ENCODE measurements at places on chromosomes 7 and 10. TPM values are rescaled to one million over a fixed set of nuclear protein-coding genes. Genes with fewer than 3 reads are reported as not detected.

- no peak overlapping the region for H3K27ac ChIP-seq
- no peaks in the 10 kb centered on the region for H3K27me3 ChIP-seq
- DNase-seq, result no peak
- H3K36me3 ChIP-seq, result peaks cover 13% of the 10 kb centered on the region
- H3K4me1 ChIP-seq, result no peaks in the 10 kb centered on the region
Observed at GRCh38 chr7:129664029-129665012, 52.8 kb downstream of the NRF1 start.

- no peaks in the 10 kb centered on the region for H3K4me1 ChIP-seq
- H3K27me3 ChIP-seq, result no peaks in the 10 kb centered on the region
- no peak for DNase-seq
- H3K4me3 ChIP-seq, result no peak overlapping the region
Observed at GRCh38 chr7:15396210-15397158, 165.3 kb downstream of the AGMO start.

JAKMIP3 gene
- 0.09 TPM for total RNA-seq

GRCh38 chr7:158394936-158395335 lies 192.7 kb downstream of the PTPRN2 start:
- DNase-seq, result no peak
- H3K27ac ChIP-seq, result no peak overlapping the region
- no peak overlapping the region for H3K4me3 ChIP-seq
- H3K4me1 ChIP-seq, result no peaks in the 10 kb centered on the region
- no peaks in the 10 kb centered on the region for H3K36me3 ChIP-seq

DNA sequence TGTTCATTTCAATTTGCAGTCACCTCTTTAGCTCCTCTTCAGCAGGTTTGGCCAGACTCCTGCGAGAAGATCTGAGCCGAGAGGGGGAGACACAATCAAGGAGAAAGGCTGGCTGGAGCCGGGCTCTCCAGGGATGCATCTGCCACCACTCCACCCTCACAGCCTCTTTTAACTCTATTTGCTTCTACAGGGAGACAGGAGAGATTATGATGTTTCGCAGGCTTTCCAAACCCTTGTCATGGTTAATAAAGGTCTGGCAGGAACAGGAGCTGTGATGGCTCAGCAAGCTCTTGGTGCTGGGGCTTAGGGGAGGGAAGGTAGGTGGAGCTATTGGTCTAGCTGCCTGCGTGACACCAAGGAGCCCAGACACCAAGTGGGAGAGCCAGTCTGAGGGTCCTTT lies 448.1 kb upstream of the PODXL start:
- no peaks in the 10 kb centered on the region for H3K4me1 ChIP-seq
- no peak overlapping the region for H3K27ac ChIP-seq
- H3K4me3 ChIP-seq, result no peak overlapping the region
- DNase-seq, result no peak

DNA sequence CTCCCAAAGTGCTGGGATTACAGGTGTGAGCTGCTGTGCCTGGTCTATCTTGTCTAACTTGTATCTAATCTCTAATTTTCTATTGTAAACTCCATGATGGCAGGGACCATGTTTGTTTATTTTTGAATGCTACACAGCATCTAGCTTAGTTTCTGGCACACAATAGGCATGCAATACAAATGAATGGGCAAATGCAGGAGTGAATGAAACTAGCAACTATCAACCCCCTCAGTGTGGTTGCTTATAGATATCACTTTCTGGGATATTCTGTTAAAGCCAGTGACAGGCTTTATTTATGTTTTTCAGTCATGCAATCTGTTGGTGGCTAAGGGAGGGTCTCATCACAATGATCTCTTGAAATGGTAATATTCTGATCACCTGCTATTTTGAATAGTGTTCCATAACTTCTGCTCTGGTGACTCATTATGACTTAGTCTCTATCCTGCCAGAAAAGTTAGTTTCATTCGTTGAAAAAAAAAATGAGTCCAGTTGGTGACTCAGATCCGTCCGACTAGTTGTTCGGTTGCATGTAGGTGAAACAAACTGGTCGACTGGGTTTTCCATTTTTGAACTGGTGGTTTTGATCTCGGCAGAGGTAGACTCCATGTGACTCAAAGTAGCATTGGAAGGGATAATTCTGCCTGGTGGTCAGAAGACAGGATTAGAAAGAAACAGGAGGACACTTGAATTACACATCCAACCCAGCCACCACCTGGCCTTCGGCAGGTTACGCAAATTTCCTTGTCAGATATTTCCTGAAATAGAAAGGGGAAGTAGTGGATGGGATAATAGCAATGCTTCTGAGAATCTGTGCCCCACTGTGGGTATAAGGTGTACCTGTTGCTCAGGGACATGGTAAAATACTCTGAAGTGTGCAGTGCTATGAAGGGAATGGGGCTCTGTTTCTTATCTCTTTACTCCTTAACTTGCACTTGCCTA lies 76.8 kb downstream of the GATA3 start:
- no peak overlapping the region for H3K4me3 ChIP-seq
- H3K27ac ChIP-seq, result no peak overlapping the region
- peaks cover 2% of the 10 kb centered on the region for H3K4me1 ChIP-seq

- H3K4me3 ChIP-seq, result no peak overlapping the region
- H3K27me3 ChIP-seq, result no peaks in the 10 kb centered on the region
- H3K36me3 ChIP-seq, result no peaks in the 10 kb centered on the region
Observed at GRCh38 chr10:8874972-8875371, 820.5 kb downstream of the GATA3 start.

- H3K36me3 ChIP-seq, result no peaks in the 10 kb centered on the region
- H3K4me3 ChIP-seq, result peak overlapping the region; percentile 4
- peak; percentile 68 for DNase-seq
- H3K27ac ChIP-seq, result no peak overlapping the region
- no peaks in the 10 kb centered on the region for H3K27me3 ChIP-seq
Observed at GRCh38 chr7:100211342-100211780, 8.4 kb upstream of the PVRIG start.

CCZ1 gene
- 93.4 TPM for total RNA-seq

- DNase-seq, result no peak
- H3K27me3 ChIP-seq, result no peaks in the 10 kb centered on the region
- H3K27ac ChIP-seq, result peak overlapping the region; percentile 82
- no peaks in the 10 kb centered on the region for H3K36me3 ChIP-seq
- H3K4me3 ChIP-seq, result peak overlapping the region; percentile 79
Observed at GRCh38 chr10:87092861-87093631, 1.6 kb downstream of the GLUD1 start.

SPDYE5 gene
- not detected for total RNA-seq

DNA sequence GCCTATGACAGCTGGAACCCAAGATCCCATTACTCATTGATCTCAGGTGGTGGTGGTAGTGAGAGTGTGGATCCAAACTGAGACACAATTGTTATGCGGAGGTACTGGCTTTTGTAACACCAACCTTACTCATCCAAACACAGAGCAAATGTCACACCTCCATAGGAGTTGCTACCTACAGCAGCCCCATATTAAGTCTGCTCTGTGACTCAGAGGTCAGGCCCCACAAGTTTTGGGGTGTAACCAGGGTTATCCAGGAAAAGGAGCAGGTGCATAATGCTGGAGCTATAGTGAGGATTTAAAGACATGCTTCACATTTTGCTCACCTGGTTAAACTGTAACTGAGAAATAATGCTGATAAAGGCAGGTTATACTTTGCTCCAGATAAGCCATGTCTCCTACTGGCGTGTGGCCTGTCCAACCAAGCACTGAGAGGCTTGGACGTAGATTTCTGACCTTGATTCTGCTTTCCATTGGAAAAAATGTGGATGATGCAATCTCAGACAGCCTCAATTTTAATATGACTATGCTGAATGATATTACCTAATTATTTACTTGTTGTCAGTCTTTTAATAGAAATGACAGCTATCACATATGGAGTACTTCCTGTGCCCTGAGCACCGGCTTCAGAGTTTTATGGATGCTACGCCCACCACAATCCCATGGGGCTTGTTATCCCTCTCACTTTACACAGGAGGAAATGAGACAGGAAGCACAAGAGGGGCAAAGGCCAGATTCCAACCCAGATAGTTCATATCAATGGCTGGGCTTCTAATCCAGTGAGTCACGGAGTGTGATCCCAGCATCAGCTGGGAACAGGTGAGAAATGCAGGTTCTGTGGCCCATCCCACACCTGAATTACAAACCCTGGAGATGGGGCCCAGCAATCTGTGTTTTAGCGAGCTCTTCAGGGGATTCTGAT lies 181.3 kb downstream of the CHN2 start:
- no peak overlapping the region for H3K4me3 ChIP-seq
- H3K36me3 ChIP-seq, result no peaks in the 10 kb centered on the region
- no peaks in the 10 kb centered on the region for H3K4me1 ChIP-seq
- no peak for DNase-seq

- H3K4me3 ChIP-seq, result no peak overlapping the region
- no peaks in the 10 kb centered on the region for H3K36me3 ChIP-seq
- no peaks in the 10 kb centered on the region for H3K27me3 ChIP-seq
- DNase-seq, result no peak
- H3K27ac ChIP-seq, result no peak overlapping the region
Observed at GRCh38 chr7:42753367-42753766, 158.5 kb downstream of the C7orf25 start.

GRCh38 chr7:99141841-99142726 lies 1.8 kb downstream of the SMURF1 start:
- H3K4me1 ChIP-seq, result peaks cover 21% of the 10 kb centered on the region
- no peaks in the 10 kb centered on the region for H3K36me3 ChIP-seq
- H3K27ac ChIP-seq, result no peak overlapping the region
- DNase-seq, result peak; percentile 53
- no peaks in the 10 kb centered on the region for H3K27me3 ChIP-seq

GRCh38 chr10:8581521-8582225 lies 527.2 kb downstream of the GATA3 start:
- H3K36me3 ChIP-seq, result no peaks in the 10 kb centered on the region
- no peak for DNase-seq
- no peaks in the 10 kb centered on the region for H3K4me1 ChIP-seq
- no peak overlapping the region for H3K4me3 ChIP-seq

DNA sequence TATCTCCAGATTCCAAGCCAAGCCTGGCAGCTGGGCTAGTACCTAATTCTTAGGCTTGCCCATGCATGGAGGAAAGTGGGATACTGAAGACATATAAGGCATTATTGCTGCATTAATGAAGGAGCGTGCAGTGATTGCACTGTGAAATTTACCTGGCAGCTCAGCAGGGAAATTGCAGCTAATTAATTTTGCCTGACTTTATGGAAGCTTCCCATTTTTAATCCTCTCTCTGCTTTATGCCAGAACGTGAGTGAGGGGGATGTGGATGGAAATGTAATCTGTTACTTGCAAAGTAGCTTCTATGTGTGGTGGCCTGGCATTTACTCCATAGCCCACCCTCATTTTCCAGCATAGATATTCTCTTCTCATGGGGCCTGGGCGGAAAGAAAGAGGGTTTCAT lies 134.9 kb downstream of the SH2D4B start:
- no peaks in the 10 kb centered on the region for H3K36me3 ChIP-seq
- no peak overlapping the region for H3K4me3 ChIP-seq
- H3K27me3 ChIP-seq, result no peaks in the 10 kb centered on the region
- no peaks in the 10 kb centered on the region for H3K4me1 ChIP-seq
